Fibroblast of villous mesenchyme (primary cell): ENCODE measurements at places on chromosomes 2 and 18.

- DNase-seq, result no peak
These were observed 2.5 kb downstream of the CHN1 start for GRCh38 chr2:175002547-175003274.

GRCh38 chr2:199446996-199447576, 10.7 kb downstream of the SATB2 start:
- no peak for DNase-seq

GRCh38 chr2:69181806-69182427, 168.9 kb downstream of the ANTXR1 start:
- no peak for DNase-seq

GRCh38 chr2:178522950-178523595, 42.8 kb downstream of the PLEKHA3 start:
- peak; percentile 89 for DNase-seq

GRCh38 chr2:14745288-14746076, 113.0 kb downstream of the LRATD1 start:
- DNase-seq, result no peak

DNA sequence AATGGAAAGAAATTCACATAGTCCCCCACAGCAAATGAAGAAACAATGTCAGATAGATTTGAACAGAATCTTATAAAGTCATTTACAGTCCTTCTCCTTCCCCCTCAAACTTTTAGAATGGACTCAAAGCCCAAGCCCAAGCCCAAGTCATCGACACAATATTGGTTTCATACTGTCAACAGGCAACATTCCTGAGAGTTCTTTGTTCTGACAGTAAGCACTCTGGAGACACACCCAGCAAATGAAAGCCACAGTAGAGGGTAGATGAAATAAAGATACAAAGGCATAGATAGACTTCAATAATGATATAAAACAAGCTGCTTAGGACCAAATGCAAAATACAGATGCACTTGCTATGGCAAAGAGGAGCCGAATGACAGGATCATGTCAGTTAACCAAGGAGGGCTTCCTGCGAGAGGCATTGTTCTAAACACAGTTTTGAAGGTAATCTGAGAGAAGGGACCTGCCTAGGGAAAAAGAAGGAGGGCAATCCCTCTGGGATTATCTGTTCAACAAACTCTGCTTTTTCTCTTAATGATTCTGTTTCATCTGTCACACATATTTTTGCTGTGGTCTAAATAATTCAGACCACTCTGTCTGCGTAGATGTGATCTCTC, 97.1 kb upstream of the MAP4K3 start:
- DNase-seq, result no peak

GRCh38 chr2:26035090-26035743, 1.3 kb downstream of the RAB10 start:
- no peak for DNase-seq

DNA sequence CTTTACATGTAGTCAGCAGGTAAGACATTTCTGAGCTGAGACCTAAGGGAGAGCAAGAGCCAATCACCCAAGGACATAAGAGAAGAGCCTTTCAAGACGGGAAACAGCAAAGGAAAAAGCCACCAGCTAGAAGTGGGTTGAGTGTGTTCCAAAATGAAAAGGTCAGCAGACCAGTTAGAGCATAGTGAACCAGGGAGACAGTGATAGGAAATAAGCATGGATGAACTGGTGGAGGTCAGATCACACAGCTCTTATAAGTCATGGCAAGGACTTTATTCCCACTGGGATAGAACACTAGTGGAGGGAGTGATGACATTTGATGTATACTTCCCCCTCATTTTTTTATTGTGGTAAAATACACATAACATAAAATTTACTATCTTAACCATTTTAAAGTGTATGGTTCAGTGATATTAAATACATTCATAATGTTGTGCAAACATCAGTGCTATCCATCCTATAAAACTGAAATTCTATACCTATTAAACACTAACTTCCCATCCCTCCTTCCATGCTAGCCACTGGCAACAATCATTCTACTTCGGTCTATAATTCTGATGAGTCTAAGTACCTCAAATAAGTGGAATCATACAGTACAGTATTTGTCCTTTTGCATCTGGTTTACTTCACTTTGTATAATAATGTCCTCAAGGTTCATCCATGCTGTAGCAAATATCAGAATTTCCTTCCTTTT, 155.8 kb upstream of the WDSUB1 start:
- no peak for DNase-seq

DNA sequence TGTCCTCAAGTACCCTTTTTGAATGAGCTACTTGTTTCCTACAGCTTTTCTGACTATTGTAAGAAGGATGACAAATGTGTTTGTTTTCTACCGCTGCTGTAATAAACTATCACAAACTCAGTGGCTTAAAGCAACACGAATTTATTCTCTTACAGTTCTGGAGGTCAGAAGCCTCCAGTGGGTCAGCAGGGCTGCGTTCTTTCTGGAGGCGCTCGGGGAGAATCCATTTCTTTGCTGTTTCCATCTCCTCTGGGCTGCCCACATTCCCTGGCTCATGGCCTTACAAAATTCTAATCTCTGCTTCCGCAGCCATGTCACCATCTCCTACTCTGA, 128.5 kb downstream of the SPP2 start:
- no peak for DNase-seq

- no peak for DNase-seq
These were observed 45.1 kb downstream of the SLC9A2 start for GRCh38 chr2:102664471-102664909.

DNA sequence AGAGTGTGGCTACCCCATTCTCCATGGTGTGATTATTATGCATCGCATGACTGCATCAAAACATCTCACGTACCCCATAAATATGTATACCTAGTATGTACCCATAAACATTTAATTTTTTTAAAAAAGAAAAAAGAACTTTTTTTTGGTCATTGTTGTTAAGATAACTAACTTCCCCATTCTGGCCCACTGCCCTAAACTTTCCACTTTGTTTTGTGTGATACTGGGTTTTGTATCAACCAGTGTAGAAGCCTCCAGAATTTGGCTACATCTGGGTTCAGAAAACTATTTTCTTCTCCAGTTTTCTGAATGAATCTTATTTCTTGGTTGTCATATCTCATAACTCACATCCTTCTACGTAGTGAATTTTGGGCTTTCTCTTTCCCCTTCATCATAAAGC, 62.3 kb upstream of the NABP1 start:
- DNase-seq, result no peak

GRCh38 chr2:190477661-190478454, 56.7 kb downstream of the NEMP2 start:
- DNase-seq, result peak; percentile 11

DNA sequence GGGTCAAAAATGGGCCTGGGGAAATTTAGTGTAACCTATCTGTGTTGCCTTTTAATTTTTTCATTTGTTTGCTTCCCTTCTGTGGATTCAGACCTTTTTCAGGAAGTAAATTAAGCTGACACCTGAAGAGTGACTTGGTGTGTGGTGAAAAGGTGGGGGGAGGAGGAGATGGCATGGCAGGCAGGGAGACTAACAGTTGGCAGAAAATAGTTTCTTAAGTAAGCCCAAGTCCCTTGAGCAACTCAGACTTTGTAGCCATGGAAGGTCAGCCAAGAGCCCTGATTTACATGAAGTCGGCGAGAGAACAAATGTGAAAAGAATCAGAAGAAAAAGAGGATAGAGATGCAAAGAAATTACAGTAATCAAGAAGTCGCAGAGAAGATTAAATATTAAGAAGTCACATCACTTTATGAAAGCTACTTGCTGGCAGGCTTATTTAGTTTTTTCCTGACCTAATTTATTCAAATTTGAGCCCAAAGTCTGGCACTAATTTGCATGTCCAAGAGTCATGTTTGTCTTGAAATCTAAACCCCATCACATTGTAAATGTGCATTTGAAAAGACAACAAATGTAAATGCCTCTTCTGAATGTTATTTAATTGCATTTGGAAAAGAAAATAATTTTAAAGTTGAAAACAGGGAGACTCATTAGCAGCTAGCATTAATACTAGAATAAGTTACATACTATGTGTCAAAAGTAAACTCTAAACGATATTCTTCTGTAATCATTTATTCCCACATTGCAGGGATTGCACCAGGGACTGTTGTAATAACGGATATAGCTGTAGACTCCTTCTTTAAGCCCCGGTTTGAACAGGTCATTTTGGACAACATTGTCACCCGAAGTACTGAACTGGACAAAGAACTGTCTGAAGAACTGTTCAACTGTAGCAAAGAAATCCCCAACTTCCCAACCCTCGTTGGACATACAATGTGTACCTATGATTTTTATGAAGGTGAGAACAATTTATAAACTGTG, 19.3 kb downstream of the UPP2 start:
- no peak for DNase-seq

DNA sequence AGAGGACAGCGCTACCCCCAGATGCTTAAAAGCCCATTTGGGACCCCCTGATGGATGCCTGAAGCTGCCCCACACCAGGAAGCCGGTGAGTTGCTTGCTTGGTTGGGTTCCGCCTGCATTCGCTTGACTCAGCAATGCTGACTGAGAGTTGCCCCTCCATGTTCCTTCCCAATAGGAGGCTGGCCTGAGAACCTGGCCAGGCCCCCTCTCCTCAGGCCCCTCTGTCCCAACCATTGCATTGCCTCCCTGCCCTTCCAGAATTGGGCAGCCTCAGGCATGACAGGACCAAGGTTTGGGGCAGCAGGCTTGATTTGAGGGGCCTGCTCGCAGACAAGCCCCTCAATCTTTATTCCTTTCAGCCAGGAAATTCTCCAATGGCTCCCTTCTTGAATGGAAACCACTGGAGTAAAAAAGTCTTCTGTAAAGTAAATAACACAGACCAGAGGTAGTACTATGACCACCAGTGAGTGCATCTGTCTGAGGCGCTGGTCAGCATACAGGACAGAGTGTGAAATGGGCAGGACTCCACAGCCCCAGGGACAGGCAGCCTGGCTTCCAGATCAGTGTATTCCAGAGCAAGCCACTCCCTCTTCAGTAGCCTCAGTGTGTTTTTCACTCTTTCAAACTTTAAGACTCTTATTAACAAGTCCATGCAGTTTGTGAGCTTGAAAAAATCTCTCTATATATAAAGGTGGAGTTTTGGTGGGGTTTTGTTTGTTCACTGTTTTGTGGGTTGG, 104.7 kb downstream of the C1QL2 start:
- no peak for DNase-seq

- DNase-seq, result no peak
These were observed 5.3 kb downstream of the RNU2-63P start for GRCh38 chr2:88011011-88011410.

GRCh38 chr2:238242731-238243495, 3.1 kb upstream of the HES6 start:
- DNase-seq, result peak; percentile 45

- no peak for DNase-seq
These were observed 102.2 kb downstream of the MSTN start for GRCh38 chr2:189960346-189960745.

GRCh38 chr2:14712111-14712510, 79.6 kb downstream of the LRATD1 start:
- DNase-seq, result peak; percentile 2

- DNase-seq, result no peak
These were observed 225.8 kb downstream of the NCKAP5 start for GRCh38 chr2:133342286-133343017.
